ENCODE measurements at places on chromosomes 2 and 18.

GRCh38 chr2:86218124-86218523, 18.9 kb downstream of the MRPL35 start:
- no peak for DNase-seq

DNA sequence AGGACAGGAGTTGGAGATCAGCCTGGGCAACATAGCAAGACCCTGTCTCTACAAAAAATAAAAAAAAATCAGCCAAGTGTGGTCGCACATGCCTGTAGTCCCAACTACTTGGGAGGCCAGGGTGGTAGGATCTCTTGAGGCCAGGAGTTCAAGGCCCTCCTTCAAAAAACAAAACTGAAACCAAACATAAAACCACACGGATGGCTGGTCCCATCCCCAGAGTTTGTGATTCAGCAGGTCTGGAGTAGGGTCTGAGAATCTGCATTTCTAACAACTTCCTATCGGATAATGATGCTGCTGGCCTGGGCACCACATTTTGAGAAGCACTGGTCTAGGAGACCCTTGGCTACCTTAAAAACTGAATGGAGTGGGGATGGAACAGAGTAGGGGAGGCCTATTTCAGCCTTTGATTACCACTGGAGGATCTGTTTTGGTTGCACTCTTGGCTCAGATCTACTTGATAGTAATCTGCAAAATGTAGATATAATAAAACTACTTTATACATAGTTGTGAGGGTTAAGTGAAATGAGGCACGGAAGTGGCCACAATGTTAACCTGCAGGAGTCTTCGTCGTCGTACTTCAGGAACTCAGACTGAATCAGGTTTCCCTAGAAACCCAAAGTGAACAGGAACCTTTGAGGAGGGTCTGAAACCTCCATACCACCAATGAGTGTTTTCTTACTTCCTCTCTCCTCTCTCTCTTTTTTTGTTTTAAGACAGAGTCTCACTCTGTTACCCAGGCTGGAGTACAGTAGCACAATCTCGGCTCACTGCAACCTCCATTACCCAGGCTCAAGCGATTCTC, 25.5 kb upstream of the NFE2L2 start:
- DNase-seq, result no peak

GRCh38 chr2:219119422-219120043, 41.1 kb downstream of the NHEJ1 start:
- peak; percentile 46 for DNase-seq

- DNase-seq, result no peak
Observed at GRCh38 chr18:36608107-36608506, 220.7 kb downstream of the TPGS2 start.

DNA sequence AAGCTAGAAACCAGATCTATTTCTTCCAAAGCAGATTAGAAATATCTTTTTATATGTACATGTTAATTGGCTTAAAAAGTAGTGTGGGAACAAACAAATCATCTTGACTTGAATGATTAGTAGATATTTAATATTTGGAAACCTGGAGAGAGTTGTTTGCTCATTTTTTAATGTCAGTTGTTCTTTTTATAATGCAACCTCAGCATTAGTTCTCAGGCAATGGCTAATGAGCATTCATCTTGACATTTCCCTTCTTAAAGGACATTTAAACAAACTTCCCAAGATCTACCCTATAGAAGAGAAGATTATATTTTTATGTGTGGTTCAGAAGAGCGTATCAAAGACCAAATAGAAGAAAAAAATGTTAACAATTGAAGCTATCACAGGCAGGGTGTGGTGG, 334.0 kb downstream of the CTNNA2 start:
- DNase-seq, result no peak

- DNase-seq, result no peak
Observed at GRCh38 chr2:76569819-76570218, 859.1 kb upstream of the GCFC2 start.

DNA sequence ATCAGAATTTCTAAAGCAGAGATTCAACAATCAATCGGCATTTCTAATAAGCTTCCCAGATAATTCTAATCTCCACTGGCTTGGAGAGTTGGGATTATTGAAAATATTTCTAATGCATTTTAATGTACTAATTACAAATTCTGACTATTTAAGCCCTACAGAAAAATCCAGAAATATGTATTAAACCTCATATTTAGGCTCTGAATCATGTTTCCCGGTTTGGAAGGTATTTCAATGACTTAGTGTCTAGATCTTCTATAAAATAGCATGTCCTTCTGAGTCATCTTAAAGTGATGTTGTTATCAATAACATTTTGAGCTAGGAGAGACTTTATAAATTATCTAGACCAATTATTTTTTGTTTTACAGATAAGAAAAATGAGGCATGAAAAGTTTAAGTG, 258.8 kb upstream of the NRXN1 start:
- no peak for DNase-seq

GRCh38 chr2:36487947-36488346, 110.0 kb downstream of the FEZ2 start:
- no peak for DNase-seq

DNA sequence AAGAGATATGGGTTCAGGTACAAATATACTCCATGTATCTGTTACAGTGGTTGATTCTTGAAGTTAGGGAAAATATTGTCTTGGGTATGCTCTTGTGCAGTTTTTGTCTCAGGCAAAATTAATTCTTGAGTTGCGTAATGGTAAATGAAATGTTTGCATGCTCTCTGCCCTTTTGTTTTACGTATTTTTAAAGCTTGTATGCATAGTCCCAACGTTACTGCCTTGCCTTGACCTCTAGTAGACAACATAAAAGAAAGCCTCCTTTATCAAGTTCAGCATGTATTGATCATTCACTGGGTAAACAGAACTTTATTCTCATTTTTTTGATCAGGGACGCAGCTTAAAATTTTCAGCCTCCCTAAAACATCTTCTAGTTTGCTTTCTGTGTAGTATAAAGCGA, 283.1 kb downstream of the THSD7B start:
- no peak for DNase-seq

- no peak for DNase-seq
Observed at GRCh38 chr2:43033466-43034241, 192.8 kb downstream of the ZFP36L2 start.

GRCh38 chr2:174027956-174028355, 62.8 kb upstream of the SP3 start:
- DNase-seq, result no peak

GRCh38 chr2:48938231-48938630, 182.7 kb upstream of the LHCGR start:
- DNase-seq, result no peak

- DNase-seq, result no peak
Observed at GRCh38 chr2:128324897-128325410, 6.3 kb upstream of the HS6ST1 start.

DNA sequence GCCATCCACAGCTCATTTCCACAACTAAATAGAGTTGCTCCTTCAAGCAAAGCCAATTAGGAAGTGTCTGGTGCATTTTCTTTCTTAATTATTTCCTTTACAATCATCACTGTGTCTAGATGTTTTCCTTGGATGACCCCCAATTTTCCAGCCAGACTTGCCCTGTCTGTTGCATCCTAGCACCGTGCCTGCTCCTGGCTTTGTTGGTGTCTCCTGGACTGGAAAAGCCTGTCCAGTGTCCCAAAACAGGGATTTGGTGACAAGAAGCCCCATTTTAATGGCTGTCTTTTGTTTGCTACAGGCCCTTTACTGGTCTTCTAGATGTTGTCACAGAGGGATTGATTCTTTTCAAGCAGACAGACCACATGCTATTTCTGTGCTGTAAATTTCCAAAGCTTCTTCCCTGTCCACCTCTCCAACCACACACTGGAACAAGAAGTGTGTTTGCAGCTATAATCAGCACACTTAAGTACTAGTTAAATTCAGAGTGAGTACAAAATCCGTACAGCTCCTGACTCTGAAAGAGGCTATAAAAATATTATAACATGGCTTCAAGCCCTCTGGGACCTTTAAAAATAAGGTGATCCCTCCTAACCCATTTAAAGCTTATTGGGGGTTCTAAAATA, 38.4 kb downstream of the RNF144A start:
- no peak for DNase-seq

- DNase-seq, result no peak
Observed at GRCh38 chr2:233244818-233245217, 6.7 kb upstream of the ATG16L1 start.

DNA sequence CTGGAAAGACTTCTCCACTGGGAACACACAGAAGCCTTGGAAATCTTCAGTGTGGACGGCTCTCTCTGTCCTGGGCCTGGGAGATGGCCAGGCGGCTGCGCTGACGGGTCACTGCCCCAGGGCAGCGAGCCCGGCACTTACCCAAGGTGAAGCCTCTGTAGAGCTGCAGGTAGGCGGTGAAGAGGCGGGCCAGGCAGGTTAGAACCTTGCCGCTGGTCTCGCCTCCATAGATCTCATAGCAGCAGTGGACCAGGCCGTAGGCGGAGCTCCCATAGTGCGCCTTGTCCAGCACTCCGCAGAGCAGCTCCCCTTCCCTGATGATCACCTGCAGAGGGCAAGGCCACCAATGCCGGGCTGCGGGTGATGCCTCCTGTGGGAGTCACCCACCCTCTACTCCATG, 53.0 kb downstream of the POLR1A start:
- DNase-seq, result no peak

DNA sequence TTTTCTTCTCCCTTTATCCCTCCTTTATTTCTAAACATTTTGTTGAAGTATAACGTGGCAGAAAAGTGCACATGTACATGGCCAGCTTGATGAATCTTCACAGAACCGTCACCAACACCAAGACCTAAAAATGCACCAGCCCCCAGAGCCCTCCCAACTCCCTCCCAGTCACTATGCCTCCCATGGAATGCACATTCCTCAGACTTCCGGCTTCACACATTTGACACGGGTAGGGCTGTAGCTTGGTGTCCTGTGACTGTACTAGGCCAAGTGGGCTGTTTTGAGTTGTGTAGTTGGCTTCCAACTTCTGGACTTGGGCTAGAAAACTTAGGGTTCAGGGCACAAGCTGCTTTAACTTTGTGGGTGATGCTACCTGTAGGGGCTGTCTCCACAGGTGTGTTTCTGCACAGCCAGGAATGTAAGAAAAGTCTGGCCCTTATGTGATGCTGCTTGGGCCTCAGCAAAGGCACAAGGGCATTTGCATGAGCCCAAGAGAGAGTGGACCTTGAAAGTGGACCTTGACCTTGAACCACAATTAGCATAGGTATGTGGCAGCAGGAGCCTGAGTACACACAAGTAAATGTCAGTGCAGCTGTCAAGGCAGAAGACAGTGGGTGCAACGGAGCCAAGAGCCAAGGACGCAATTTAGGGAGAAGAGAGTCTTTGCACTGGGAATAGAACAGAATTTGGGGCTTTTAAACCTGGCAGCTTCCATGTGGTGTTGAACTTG, 78.4 kb downstream of the SEPTIN10 start:
- DNase-seq, result no peak

DNA sequence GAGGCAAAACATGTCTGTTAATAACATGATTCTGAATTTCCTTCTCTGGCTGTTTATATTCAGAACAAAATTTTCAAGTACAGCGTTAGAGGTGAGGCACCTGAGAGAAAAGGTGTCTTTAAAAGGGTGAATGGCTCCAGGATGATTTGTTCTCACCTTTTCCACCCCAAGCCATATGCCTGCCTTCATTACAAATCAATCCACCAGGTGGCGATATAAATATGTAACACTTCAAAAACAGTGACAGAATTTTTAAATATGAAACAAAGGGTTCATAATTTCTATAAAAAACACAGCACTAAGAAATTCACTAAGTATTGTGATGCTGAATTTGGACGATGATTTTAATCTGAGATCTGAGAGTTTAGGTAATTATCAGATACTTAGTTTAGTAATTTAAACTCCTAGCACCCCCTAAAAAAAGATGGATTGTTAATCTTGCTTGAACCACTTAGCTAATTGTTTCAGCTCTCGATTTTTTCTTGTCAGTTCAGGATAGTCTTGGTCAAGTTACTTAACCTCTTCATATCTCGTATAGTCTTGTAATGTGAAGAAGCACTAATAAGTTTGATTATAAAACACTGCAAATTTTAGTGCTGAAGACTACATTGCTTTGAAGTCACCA, 528.8 kb downstream of the CPS1 start:
- DNase-seq, result no peak

DNA sequence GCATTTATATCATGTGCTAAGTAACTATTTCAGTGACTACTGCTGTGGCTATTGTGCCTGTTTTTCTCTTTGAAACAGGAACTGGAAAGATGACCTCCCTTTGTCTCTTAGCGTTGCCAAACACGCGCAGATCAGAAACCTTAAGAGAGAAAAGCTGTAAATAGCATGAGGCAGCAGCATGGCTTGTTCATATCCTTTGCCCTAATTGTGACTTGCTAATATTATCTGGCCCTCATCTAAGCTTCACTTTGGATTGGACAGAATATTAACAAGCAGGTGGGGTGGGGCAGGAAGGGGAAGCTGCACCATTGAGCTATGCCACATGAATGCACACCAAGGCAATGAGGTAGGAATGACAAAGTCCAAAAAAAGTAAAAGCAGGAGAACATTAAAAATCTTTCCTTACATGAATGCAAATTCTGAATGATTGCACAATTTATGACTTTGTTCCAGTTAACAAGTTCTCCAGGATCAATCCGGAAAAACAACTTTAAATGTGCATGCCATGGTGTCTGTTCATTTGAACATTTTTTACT, 128.4 kb downstream of the IRS1 start:
- no peak for DNase-seq

GRCh38 chr18:10526561-10526949, 728 bp downstream of the NAPG start:
- DNase-seq, result no peak

DNA sequence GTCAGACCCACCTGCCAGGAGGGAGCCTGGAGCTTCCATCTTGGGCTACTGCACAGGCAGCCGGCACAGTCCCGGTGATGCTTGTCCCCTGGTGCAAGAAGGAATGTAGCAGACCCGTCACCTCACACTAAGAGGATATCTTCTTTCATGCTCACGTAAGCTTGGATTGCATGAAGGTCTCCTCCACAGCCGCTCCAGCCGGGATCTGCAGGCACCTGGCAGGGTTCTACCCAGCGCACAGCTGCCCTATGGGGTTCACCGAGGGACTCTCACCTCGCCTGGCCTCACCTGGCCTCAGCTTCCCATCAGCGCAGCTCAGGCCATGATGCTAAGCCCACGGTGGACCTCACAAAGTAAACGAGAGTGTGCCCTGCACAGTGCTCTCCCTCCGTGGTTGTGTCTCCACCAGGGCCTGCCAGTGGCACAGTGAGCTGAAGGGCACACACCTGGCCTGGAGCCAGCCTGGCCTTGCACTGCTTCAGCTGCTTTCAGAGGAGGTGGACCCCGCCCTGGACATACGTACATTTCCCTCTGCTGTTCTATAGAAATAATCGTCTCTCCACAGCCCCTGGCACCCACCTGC, 239.1 kb downstream of the SEPTIN10 start:
- no peak for DNase-seq
